NB4 (cell line): ENCODE measurements at places on chromosomes 11 and 22.

GRCh38 chr11:57359896-57360690, 20.9 kb downstream of the PRG3 start:
- DNase-seq = no peak

GRCh38 chr11:2521733-2522630, 77.2 kb downstream of the KCNQ1 start:
- DNase-seq = no peak

DNA sequence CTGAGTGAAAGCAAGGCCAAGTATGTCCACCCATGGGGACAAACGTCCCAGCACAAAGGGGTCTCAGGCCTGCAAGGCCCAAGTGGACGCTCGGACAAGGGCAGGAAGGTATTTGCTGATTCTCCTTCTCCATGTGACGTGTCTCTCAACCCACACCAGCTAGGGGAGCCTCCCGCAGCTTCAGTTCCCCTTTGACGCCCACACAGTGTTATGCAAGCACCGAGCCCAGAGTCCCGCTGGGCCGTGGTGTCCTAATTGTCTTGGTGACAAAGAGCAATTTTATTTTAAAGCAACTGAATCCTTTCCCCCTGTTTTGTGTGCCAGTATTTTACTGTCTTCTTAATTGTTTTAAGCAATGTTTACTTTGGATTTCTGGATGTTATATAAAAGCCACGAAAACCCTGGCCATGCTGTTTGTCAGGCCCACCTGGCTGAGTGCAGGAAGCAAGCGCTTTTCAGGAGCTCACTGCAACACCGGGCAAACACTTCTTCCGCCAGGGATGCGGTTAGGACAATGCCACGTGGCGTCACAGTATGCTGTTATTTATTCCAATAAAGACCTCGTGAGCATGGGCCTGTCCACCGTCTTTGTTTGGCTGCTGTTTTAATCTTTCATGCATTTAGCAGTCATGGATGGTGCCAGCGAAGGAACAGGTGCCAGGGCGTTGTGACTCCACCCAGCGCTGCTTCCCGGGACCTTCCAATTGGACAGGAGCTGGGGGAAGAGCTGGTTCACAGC, 8.2 kb upstream of the PARVG start:
- DNase-seq = peak; percentile 97

DNA sequence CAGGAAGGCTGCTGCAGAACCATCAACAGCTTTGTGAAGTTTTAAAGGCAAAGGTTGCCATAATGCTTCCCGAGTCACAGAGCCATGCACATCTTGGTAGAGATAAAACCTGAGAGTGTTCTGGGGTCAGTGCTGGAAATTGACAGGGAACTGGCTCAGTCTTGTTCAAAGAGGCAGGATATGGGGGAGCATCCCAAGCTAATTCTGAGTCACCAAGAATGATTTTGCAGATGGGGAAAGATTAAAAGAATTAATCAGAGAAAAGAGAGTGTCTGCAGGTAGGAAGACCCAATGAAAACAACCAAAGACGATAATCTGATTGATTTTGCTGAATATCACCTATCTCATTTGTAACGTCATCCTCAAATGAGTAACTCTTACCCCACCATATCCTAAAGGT, 99.9 kb upstream of the CD44 start:
- DNase-seq = no peak

DNA sequence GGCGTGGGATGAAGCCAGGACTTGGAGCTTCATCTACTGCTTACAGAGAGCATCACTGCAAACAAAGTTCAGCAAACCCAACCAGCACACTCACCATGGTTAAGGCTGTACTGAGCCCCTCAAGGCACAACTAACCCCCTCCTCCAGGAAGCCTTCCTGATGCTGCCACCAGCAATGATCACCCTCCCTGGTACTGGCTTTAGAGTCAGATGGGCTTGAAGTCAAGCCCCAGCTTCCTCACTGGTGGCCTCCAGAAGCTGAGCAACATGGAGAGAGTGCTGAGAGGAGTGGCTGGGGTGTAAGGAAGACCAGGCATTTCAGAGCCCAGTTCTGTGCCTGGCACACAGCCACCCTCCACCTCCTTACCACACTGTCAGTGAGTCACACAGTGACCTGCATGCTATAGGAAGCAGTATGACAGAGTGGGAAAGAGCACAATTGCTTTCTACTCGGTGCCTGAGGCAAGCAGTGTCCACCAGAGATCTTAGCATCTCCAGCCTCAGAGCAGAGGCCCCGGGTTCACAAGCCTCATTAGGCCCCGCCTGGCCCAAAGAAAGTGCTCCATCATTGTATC, 24.7 kb upstream of the BAIAP2L2 start:
- peak; percentile 22 for DNase-seq

- DNase-seq = peak; percentile 17
Measured at GRCh38 chr11:12901272-12901671, 107.8 kb upstream of the RASSF10 start.

DNA sequence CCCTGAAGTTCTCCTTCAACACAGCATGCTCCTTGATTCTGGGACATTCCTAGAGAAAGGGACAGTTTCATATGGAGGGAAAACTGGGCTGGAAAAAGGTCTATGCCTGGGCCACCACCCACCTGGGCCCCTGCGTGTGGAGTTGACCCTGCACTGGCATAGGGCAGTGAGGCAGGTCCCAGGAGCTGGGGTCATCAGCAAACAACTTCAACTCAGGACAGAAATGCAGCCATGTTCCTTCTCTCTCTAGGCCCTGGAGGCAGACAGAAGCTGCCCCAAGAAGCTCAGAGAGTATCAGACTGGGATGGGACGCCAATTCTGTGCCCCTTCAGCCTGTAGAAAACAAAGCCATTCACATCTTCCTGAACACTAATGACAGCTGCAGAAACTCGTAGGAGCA, 34.9 kb downstream of the RTL6 start:
- no peak for DNase-seq

DNA sequence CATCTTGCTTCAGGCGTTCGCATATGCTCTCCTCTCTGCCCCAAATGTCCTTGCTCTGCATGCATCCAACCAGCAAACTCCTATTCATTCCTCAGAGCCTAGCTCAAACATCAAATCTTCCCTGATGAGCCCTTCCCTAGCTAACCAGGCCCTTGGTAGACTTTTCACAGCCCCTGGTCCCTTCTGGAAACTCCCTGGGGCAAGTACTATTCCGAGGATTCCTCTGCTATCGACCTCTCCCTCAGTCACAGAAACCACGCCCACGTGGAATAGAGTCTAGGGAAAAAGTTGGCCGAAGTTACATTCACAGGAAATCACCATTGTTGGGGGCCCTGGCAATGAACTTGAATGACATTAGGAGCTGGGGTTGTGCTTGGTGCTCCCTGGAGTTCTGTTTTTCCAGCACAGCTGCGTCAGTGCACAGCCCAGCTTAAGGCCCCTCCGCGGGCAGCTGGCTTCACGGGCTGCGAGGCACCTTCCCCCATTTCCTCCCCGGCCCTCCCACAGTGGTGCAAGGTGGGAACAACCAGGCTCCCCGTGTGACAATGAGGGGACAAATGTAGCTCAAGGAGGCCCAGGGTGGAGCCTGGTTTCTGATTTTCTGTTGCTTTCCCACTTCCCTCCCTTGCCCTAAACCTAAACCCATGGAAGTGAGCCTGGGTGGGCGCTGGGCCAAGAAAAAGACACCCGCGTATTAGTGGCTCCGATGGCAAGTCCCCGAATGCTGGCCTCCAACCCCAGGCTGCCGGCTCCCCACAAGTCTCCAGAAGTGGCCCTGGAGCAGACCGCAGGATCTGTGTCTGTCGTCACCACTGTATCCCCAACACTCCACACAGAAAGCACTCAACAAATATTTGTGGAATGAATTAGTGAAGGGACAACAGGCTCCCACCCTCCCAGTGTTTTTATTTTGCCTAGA, 4.3 kb upstream of the ATP5MGL start:
- DNase-seq = no peak

DNA sequence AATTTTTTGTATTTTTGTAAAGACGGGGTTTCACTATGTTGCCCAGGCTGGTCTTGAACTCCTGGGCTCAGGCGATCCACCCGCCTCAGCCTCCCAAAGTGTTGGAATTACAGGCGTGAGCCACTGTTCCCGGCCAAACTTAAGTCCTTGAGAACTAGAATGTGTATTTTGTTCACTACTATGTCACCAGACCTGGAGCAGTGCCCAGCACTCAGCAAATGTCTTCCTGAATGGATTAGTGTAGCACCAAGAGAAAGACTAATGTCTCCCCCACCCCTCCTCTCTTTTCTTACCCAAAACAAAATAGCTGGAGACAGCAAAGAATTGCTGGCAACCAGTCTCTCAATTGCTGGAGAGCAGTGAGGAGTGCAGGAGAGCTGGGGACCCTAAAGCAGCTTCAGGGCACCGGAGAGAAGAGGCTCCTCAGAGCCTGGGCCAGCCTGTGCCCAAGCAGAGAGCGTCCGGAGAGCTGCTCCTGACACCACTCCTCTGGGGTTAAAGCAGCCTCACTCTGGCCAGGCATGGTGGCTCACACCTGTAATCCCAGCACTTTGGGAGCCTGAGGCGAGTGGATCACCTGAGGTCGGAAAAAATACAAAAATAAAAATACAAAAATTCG, 14.9 kb downstream of the SLC25A18 start:
- DNase-seq = no peak

GRCh38 chr11:75140269-75141138, 10.4 kb upstream of the SLCO2B1 start:
- peak; percentile 62 for DNase-seq

GRCh38 chr11:35170503-35170902, 31.5 kb downstream of the CD44 start:
- no peak for DNase-seq

GRCh38 chr22:36870250-36870649, 9.4 kb downstream of the NCF4 start:
- DNase-seq = no peak

- DNase-seq = no peak
Measured at GRCh38 chr11:21476588-21476987, 716.3 kb upstream of the ANO5 start.

- no peak for DNase-seq
Measured at GRCh38 chr22:26401726-26402125, 27.3 kb upstream of the ASPHD2 start.

DNA sequence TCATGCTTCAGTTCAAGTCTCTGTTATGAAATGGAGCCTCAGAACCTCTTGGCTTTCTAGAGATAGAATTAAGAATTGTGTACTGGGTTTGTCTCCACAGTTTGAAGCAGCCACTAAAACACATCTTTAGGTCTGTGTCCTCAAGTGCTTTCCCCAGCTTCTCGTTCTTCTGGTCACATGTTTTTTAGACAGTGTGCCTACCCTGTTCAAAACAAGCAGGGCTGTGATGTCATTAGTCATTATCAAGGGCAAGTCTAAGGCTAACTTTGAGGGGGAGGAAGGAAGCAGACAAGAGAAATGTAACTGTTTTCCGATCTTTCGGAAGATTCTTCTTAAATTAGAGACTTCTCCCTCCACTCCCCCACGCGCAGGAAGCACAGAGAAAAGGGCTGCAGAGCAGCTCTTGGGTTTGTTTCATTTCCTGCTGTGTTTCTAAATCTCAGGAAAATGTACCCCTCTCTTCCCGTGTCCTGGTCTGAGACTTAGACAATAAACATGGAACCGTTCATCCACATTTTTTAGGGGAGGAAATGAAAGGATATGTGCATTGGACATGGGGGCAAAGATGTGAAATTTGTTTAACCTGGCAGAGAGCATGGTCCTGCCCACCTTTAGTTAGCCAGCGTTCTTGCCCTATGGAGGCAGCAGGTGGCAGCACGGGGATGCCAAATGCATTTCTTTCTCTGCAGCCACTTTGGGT, 3.1 kb downstream of the AKIP1 start:
- peak; percentile 80 for DNase-seq

DNA sequence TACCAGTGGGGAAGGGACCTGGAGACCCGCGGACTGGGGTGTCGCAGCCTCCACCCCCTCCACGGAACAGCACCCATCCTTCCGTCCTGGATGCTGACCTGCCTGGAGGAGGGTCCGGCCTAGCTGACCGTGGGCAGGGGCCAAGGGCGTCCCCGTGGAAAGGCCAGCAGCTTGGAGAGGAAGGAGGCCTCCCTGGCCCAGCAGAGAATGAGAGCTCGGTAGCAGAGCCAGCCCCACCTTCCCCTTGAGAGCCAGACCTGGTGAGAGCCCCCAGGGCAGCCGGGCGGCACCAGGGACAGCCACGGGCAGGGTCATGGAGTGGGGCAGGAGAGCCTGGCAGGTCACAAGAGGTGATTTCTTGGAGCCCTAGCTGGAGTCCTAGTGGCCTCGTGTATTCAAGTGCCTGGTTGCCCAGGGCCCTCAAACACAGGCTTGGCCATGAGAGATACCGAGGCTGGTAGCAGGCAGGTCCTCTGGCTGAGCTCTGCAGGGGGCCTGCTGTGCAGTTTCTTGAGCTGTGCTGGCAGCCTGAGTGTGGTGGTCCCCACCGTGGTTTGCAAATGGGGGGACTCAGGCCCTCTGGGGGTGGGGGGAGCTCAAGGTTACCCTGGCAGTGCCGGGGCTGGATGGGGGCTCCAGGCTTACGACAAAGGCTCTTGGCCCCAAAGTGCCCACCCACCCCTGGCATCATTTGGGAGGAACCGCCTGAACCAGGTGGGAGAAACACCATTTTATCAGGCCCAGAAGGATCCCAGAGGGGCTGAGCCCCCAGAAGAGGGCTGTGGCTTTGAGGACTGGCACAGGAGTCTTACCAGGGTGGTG, 7.6 kb downstream of the TSPAN32 start:
- peak; percentile 14 for DNase-seq

DNA sequence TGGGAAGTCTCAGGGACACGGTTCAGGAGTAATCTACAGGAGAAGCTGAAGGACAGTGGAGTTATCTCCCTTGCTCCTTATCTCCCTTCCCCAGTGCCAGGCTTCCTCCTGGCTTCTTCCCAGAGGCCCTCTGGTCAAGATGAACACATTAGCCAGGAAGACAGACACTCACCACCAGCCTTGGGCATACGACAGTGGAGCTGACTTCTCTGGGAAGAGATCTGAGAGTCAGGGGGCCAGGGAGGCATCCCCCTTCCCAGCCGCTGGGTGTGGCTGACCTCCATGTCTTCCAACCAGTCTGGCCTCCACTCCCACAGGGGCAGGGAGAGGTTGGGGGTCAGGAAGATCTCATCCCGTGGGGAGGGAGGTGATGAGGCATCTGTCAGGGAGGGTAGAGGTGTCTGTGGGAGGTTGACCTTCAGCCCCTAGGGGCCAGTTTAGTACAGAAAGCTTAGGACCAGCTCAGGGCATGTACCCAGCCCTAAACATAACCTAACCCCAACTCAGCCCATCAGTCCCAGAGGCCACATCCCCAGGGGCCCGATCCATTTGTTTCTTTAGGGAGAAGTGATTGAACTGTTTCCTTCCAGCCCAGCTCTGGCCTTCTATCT, 12.7 kb downstream of the ROBO4 start:
- no peak for DNase-seq

GRCh38 chr22:31122532-31123291, at the start of gene INPP5J:
Gene INPP5J (plus strand): TSS chr22:31122966. CDS start chr22:31123015, 49 bp downstream.
- no peak for DNase-seq

- DNase-seq = no peak
Measured at GRCh38 chr11:134349802-134350355, 18.1 kb downstream of the GLB1L2 start.

DNA sequence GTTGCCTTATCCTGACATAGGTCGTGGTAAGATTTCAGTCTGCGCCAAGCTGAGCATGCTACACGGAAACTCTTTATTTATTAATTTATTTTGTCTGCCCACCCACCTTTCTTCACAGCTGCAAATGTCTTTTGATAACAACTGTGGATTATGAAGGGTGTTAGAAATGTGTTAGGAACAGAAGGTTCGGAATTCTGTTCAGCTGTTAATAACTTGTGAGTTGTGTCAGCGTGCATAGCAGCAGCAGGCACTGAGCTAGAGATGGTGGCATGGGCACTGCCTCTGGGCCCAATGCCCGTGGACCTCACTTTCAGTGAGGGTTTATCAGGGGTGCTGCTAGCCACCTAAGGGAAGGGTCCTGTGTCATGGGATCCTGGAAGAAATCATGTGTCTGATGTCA, 162.5 kb upstream of the NTM start:
- DNase-seq = no peak
